Adipose tissue (tissue), 3 donors: ENCODE measurements at places on chromosomes 4 and X. TPM values are rescaled to one million over a fixed set of nuclear protein-coding genes. Genes with fewer than 3 reads are reported as not detected.

Gene DKK2
- 1.6 TPM for polyA plus RNA-seq

Gene SLC38A5
- polyA plus RNA-seq, result 4.3 TPM

Gene CLNK
- not detected for polyA plus RNA-seq

Gene TMPRSS11F
- not detected for polyA plus RNA-seq

Gene CENPU
- 1.5 TPM for polyA plus RNA-seq

Gene POF1B
- 2.8 TPM for polyA plus RNA-seq

Gene TMPRSS11B
- 0.11 TPM for polyA plus RNA-seq
